ENCODE measurements at places on chromosomes 3 and 15.

GRCh38 chr3:107216711-107217110 lies 160.5 kb upstream of the CCDC54 start:
- DNase-seq: no peak

DNA sequence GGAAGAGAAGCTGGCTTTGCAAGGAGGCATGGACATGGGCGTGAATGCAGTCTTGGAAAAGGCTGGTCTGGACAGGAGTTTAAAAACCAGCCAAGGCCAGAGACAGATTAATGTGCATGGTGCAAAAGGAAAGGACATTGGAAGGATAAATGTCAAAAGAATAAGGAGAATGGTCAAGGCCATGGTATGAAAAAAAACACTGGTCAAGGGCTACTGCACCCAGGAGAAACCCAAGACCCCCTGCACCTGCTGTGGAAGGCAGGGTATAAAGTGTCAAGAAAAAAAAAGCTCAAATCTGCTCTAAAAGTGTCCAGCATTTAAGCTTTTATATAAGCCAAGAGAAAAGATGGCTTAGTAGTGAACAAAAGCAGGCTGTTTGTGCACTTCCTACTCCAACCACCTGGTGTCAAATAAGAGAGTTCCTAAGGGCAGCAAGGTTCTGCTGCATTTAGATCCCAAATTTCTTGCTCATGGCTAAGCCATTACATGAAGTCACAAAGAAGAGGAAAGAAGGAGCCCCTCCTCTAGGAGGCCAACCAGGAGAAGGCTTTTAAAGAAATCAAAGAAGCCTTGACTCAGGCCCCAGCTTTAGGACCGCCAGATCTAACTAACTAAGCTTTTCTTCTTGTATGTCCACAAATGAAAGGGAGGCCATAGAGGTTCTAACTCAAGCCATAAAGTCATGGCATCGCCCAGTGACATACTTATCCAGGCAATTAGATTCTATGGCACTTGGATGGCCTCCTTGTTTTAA lies 16.9 kb downstream of the CCR4 start:
- no peak for DNase-seq

GRCh38 chr15:68561171-68561900 lies 17.5 kb upstream of the CORO2B start:
- DNase-seq: no peak

DNA sequence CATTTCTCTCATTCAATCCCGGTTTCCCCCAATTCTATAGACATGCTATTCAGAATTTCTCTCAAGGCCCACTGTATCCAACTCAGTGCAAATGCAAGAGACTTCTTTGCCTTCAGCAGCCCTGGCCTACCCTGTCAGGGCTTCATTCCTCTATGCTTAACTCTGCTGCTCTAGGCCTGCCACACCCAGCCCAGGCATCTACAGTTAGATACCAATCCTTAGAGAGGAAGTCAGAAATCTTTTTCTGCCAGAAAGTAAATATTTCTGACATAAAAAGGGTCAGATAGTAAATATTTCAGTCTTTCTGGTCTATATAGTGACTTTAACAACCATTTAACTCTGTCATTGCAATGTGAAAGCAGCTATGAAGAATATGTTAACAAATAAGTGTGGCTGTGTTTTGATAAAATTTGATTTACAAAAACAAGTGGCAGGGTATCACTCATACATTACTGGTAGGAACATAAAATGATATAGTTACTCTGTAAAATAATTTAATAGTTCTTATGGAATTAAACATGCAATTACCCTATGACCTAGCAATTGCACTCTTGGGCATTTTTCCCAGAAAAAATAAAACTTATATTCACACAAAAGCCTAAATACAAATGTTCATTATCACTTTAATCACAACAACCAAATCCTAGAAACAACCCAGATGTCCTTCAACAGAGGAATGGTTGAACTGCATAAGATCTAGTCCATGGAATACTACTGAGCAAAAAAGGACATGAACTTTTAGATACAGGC lies 942.0 kb downstream of the SQOR start:
- DNase-seq: no peak

DNA sequence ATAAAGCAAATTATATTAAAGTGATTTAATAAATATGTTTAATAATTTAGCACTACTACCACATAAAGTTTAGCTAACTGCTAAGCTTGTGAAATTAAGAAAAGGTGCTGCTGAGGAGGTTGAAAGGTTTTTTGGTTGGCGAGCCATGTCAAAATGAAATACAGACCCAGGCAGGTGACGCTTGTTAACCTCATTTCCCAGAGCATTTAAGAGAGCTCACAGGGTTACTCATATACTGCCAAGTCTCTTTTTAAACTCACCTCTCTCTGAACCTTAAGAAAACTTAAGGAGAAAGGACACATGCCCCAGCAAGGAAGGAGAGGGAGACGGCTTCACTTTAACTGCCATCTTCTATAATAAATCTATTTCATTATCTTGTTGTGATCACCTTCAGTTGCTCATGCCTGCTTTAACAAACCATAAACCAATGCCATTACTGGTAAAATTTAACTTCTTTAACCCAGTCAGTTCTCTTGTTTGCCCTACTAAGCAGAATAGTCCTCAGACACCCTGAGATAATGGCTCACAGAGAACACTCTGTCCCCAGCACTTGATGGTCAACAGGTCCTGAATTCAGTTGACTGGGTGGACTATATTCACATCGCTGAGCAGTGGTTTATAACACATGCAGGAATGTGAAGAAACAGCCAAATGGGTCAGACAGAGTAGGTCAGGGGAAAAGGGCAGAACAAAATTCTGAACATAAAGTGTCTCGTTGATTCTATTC lies 540.1 kb downstream of the UNC13C start:
- no peak for DNase-seq

- DNase-seq: no peak
These were observed 45.0 kb downstream of the GPR176 start for GRCh38 chr15:39874890-39875549.

- DNase-seq: peak; percentile 30
These were observed 1.4 kb downstream of the CHL1 start for GRCh38 chr3:197828-198491.
